ENCODE measurements at places on chromosomes 7 and 10.

DNA sequence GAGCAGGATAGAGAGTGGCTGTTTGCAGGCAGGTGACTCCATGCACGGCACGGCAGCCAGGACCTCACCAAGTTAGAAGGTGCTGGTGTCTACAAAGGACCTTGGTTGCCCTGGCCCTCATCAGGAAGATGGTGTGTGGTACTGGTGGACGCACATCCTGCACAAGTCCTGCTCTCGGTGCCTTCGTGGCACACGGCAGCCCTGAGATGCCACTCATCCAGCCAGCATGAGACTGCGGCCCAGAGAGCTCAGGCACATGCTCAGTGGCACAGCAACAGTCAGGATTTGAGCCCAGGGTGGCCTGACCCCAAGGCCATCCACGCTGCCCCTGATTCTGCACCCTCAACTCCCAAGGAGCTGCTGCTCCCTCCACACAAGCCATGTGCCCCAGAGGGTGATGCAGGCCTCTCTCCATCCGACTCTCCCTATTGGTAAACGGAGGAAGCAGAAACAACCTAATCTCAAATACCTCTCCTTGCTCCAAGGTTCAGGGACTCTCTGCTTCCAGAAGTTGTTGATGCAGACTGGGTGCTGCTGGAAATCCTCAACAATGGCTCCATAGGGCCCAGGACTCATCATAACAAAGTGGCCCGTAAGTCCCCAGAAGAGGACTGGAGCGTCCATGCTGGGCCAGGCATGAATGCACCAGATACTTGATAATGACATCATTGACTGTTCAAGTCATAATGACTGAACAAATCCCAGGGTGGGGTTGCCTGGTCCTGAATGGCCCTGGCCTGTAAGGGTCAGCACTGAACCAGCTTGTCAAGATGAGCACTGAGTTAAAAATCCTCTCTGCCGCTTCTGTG lies 93.6 kb downstream of the ARHGAP22 start:
- DNase-seq, result no peak

GRCh38 chr10:30833628-30833970 lies 198.1 kb downstream of the ZNF438 start:
- no peak for DNase-seq

DNA sequence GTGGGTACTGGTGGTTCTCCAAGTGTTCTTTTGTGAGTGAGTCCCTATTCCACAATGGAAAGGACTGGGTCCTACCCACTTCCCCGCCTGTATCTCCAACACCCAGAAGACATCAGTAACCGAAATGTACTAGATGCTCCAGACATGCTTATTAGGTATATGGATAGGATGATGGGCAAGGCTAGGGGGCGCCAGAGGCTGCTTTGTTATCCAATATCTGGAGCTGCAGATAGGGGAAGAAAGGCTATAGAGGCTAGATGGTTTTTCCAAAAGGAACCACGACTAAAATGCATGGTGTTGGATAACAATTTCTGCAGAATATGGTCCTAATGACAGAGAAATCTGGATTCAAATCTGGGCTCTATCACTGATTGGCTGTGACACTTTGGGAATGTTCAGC lies 56.2 kb upstream of the TM9SF3 start:
- peak; percentile 57 for DNase-seq

DNA sequence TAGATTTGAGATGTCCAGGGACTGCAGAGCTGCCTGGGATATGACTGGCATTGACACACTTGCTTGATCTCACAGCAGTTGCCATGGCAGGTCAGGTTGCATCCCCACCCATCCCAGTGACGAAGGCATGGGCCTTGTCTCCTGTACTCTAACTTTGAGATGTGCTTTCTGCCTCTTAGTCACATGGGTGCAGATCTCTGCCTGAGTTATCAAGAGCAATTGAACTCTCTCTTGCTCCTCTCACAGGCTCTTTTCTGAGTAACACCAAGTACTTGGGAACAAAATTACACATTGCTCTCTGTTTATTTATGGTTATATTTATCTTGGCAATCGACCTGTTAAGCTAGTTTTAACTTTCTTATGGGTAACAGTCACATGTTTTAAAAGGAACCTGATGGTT lies 237.3 kb downstream of the NSUN6 start:
- no peak for DNase-seq

DNA sequence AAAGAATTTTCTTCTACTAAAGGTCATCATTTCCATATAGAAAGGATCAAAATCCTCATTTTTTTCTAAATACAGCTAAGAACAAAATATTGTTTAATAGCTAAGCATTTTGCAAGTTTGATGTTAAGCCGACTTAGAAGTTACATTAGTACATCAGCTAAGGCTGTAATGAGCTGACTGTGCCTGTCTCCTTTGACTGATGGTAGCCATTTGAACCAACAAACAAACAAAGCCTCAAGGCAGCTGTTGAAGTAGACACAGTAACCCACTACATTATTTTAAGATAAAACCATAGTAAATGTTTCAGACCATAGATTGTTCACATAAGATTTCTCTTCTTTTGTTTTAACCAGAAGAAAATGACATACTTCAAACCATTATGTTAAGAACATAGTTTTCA lies 210.9 kb upstream of the VSTM2A start:
- no peak for DNase-seq

GRCh38 chr7:111129435-111129834 lies 38.5 kb downstream of the LRRN3 start:
- DNase-seq, result no peak

GRCh38 chr7:49774459-49775064 lies 1.1 kb downstream of the VWC2 start:
- DNase-seq, result no peak

- DNase-seq, result no peak
Observed at GRCh38 chr10:93208717-93209464, 135.2 kb downstream of the CYP26A1 start.

GRCh38 chr7:2939193-2939885 lies 95.2 kb upstream of the GNA12 start:
- DNase-seq, result no peak

DNA sequence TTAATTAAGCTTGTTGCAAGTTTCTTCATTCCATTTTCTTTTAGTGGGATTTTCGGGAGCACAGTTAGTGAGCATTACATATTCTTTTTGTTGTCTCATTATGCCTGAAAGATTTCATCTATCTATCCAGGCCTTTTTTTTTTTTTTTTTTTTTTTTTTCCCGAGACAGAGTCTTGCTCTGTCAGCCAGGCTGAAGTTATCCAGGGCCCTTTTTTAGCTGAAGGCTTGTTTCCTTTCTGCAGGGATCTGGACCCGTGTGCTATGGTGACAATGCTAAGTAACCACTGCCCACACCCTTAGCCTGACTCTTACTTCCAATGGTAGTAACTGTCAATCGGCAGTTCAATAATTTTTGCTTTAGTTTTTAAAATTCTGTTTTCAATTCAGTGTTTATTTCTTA lies 190.8 kb upstream of the MTPN start:
- no peak for DNase-seq

DNA sequence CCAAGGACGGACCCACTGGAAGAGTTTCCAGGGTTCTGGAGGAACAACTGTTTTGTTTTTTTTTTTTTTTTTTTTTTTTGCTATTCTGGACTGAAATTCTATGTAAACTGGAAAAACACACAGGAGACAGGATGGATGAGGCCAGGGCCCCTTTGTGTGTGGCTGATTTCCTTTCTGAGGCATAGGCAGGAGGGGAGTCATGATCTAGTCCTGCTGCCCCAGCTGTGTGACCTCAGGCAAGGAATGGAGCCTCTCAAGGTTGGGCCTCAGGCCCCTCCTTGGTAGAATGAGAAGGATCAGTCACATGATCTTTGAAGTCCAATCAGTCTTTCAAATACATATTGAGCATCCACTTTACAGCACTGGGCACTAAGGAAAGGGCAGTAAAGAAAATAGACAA lies 87.6 kb downstream of the SH3PXD2A start:
- no peak for DNase-seq

GRCh38 chr10:102841827-102842345 lies 4.7 kb upstream of the CYP17A1 start:
- no peak for DNase-seq

- no peak for DNase-seq
Observed at GRCh38 chr10:66414943-66415342, 510.9 kb upstream of the LRRTM3 start.

DNA sequence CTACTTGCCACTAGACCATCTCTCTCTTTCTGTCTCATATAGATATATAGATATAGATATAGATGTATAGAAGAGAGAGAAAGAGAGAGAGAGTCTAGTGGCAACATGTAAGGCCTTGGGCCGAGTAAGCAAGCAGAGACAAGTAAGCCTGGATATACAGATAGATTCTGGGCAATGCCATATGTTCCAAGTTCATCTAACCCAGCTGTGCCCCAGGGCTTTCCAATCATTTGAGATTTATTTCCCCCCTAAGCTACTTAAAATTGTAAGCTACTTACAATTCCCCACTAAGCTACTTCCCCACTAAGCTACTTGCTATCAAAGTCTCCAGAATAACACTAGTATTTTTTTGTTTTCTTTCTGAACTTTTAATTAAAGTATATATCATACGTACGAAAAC lies 1094.1 kb downstream of the DNAJB9 start:
- no peak for DNase-seq

GRCh38 chr10:95341716-95342130 lies 50.9 kb upstream of the PDLIM1 start:
- no peak for DNase-seq

DNA sequence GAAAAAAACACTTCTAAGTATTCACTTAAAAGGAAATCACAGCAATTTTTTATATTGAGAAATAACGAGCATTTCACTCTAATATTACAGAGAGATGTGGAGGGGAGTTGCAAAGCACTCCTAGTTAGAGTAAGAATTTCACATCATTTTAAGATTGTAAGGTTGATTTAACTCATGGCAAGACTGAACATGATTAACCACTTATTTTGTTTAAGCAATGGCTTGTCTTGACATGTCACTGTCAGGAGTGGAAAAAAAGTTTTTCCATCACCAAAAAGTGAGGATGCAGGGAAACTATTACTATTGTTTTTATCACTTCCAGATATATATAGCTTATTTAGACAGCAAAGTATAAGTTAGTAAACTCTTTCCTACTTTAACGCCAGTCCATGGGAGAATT lies 27.1 kb downstream of the CD36 start:
- DNase-seq, result no peak

DNA sequence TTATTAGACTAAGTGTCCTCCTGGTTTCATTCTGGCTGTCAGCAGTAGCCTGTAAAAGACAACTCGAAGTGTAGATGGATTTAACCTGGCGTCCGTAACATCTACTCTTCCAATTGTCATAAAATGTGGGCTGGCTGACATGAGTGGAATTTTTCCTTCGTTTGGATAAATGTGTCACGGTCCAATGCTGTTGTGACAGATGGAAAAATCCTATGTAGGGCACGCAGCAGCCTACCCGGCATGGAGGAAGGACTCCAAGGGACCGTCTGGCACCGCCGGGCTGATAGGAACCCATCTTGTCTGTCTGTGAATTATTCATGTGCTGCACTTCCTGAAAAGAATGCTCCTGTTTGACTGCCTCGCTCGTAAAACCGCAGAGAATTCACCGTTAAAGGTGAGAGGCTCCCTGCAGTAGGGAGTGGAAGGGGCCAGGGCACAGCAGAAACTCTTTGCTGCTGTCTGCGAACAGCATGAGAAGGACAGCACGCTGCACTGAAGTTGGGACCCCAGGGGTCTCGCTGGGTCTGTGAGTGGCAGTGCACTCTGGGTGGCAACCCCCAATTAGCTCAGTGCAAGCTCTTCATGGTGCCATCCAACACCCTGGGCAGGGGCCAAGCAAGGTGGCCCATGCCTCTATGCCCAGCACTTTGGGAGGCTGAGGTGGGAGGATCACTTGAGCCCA lies 1.6 kb upstream of the ORAI2 start:
- DNase-seq, result no peak

DNA sequence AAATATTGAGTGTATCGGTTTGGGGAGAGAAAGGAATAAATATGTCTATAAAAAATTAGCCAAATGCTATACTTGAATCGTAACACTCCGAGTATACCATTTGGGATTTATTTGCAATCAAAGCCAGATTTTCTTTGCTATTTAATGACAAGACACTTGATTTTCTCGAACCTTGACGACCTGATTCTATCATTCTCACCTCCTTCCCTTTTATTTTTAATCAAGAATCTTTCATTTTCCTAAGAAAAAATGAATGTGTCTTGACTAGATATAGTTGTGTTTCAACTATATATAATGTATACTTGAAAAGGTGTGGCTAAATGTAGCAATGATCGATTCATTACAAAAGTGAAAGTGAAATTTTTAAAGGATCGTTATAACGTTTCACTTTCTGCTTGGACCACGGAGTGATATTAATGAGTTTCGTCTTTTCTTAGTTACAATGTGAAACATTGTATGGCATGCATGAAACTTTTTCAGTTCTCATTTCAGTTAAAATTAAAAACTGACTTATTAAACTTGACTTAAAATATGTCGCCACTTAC lies 562 bp downstream of the NUB1 start:
- no peak for DNase-seq

DNA sequence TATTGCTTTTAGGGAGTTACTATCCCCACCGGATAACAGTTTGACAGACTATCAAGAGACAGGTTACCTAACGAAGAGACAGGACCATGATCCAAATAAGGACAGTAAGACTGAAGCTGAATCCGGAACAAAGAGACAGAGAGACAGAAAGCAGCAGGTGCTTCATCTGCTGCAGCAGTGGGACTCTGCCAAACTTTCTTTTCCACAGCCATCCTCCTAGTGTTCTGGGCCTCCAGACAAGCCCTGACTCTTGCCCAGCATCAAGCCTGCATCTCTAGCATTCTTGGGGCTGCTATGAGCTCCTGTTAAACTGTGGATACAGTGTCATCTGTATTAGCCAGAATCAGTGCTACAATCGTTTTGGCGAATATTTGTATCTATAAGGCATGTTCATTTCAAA lies 761.7 kb downstream of the GRID1 start:
- no peak for DNase-seq

DNA sequence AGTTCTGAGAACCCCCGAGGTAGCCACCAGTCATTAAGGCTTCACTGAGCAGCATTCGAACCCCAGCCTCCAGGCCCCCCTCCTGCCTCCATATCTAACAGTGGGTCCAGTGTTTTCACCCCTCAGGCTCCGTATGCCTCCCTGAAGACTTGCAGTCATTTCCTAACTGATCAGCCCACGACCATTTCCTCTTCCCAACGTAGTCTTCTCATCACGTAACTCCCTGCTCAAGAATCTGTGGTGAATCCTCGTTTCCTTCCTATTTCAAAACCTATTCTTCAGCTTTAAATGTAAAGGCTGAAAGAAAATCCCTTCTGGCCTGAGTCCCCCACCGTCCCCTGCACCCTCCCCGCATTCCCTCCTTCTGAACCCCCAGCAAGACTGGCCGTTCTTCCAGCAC lies 21.1 kb downstream of the FRMD4A start:
- no peak for DNase-seq

DNA sequence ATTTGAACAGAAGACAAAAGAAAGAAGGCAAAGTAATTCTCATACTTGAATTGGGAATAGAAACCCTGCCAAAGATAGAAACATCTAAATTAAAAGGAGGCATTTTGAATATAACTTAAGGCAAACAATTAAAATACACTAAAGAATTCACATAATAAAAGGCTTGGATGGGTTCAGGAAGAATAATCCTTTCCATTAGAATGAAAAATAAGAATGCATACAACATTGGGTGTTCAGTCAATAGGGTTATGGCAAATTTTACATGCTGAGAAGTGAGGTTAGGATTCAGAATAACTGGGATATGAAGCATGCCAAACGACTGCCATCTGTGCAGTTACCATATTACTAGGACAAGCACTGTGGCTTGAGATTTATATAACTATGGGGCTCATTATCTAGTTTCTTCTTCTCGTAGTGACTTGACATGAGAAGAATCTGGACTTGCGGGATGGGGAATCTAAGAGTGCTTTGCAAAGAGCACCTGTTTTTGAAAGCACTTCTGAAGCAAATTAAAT lies 326.5 kb downstream of the THSD7A start:
- no peak for DNase-seq

All from activated T-cell treated with anti-CD3 and anti-CD28 coated beads for 48 hours (primary cell).